ENCODE measurements at places on chromosomes 12 and 14.
A peak's percentile ranks its signal among the peaks of the same experiment; 100 is the strongest.

DNA sequence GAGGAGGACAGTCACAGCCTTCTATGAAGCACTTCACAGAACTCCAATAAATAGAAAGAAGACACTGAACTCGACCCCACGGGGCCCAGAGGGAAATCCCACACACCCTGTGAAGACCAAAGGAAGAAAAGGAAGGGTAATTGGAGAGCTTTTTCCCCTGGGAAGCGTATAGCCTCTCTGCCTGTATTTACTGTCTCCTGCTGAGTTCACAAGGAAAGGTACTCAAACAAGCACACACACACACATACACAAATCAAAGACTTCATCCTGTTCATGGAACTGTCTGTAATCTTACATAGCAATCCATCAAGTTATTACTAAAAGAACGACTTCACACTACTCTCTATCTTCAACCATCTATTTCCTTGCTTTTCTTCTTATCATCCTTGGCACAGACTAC lies 15.3 kb downstream of the FOXN3 start:
- DNase-seq = no peak
- no peak overlapping the region for H3K4me3 ChIP-seq
- H3K36me3 ChIP-seq = no peaks in the 10 kb centered on the region
- no peaks in the 10 kb centered on the region for H3K27me3 ChIP-seq

GRCh38 chr14:30874999-30875787 lies 834 bp downstream of the COCH start:
- peak overlapping the region; percentile 27 for H3K27ac ChIP-seq
- no peaks in the 10 kb centered on the region for H3K36me3 ChIP-seq
- no peak for DNase-seq
- H3K4me1 ChIP-seq = no peaks in the 10 kb centered on the region
- no peaks in the 10 kb centered on the region for H3K27me3 ChIP-seq

DNA sequence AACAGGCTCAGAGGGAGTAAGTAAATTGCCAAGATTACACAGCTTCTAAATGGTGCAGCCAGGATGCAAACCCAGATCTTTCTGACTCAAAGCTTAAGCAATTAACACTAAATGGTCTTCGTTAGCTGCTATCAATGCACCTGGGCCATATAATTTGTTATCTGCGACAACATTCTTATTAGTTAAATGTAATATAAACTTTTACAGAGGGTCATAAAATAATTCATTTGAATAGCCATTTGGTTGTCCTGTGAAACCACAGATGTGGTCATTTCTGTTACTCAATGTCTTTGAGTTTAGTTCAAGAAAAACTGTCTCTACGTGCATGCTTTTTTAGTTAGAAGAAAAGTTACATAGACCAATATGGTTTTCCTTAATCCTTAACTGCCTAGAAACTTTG lies 22.1 kb upstream of the NAP1L1 start:
- peaks cover 4% of the 10 kb centered on the region for H3K4me1 ChIP-seq
- H3K4me3 ChIP-seq = no peak overlapping the region
- no peaks in the 10 kb centered on the region for H3K27me3 ChIP-seq
- no peak for DNase-seq
- no peak overlapping the region for H3K27ac ChIP-seq

DNA sequence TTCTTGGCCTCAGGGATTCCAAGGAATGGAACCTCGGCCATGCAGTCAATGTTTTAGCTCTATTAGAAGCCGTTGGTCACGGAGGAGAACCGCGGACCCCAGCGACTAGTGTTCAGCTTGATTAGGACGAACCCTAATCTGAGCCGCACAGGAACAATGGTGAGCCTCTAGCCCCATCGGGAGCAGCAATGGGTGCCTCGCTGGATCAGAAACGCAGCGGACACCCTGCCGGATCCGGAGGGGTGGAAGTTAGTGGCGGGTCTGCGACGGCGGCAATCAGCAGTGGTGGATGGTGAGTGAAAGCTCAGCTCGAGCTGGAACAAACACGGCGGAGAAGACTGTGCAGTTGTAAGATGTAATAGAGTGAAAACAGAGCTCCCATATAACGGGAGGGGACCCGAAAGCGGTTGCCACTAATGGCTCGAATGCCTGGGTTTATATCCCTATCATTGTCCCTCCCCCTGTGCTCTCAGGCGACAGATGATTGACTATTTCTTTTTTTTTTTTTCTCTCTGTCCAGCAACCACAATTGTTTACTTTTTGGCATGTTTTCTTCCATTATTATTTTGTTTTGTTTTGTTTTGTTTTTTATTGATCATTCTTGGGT lies 127.7 kb downstream of the ZNF664 start:
- no peak overlapping the region for H3K27ac ChIP-seq
- peaks cover 16% of the 10 kb centered on the region for H3K27me3 ChIP-seq
- H3K4me1 ChIP-seq = no peaks in the 10 kb centered on the region
- DNase-seq = no peak
- H3K4me3 ChIP-seq = no peak overlapping the region
- H3K36me3 ChIP-seq = no peaks in the 10 kb centered on the region

DNA sequence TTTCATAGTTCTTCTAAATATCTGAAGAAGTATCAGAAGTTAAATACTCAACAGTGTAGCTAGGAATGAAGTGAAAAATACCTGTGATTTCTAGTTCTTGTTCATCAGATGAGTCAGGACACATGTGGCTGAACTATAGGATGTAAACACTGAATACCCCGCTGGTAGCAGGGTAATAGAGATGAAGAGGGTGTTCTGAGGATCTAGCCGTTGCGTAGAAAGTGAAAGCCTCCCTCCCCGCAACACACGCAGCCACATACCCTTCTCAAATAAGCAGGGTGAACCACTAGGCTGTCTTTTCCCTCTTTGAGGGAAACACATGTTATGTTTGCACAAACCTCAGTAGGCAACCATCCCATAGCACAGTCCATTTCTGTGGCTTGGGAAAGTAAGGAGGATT lies 16.4 kb upstream of the RNASE12 start:
- H3K27me3 ChIP-seq = no peaks in the 10 kb centered on the region
- DNase-seq = no peak
- no peak overlapping the region for H3K4me3 ChIP-seq
- peaks cover 1% of the 10 kb centered on the region for H3K4me1 ChIP-seq

DNA sequence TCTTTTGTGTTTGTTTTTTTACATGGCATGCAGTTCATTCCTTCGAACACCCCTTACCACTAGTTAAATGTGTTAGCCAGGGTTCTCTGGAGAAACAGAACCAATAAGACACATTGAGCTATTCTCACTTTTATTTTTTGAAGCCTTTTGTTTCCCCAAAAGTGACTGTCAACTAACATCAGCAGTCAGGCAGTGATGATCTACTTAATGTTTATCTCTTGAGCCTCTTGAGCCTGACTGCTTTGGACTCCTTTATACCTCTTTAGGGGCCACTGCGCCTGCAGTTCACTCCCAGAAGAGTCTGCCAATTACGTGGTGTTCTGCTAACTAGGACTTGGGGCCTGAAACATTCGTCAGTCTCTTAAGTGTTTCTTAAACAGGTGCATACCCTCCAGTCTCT lies 163.7 kb upstream of the FLRT2 start:
- H3K27me3 ChIP-seq = no peaks in the 10 kb centered on the region
- no peak overlapping the region for H3K4me3 ChIP-seq
- DNase-seq = no peak
- H3K36me3 ChIP-seq = no peaks in the 10 kb centered on the region

GRCh38 chr12:15404485-15404884 lies 82.2 kb downstream of the PTPRO start:
- no peak for DNase-seq
- H3K36me3 ChIP-seq = no peaks in the 10 kb centered on the region
- H3K27ac ChIP-seq = no peak overlapping the region
- H3K27me3 ChIP-seq = peaks cover 19% of the 10 kb centered on the region
- H3K4me1 ChIP-seq = no peaks in the 10 kb centered on the region
- H3K4me3 ChIP-seq = no peak overlapping the region

DNA sequence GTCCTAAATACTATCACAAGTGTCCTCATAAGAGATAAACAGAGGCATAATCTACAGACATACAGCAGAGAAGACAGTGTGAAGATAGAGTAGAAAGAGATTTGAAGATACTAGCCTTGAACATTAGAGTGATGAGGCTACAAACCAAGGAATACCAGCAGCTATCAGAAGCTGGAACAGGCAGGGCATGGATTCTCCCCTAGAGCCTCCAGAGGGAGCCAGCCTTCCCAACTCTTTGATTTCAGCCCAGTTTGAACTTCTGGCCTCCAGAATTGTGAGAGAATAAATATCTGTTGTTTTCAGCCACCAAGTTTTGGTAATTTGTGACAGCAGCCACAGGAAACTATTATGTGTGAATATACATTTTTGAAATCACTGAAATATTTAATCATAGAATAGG lies 47.2 kb downstream of the CCDC91 start:
- H3K4me1 ChIP-seq = no peaks in the 10 kb centered on the region
- H3K4me3 ChIP-seq = no peak overlapping the region
- H3K36me3 ChIP-seq = no peaks in the 10 kb centered on the region

- peak; percentile 50 for DNase-seq
- peak overlapping the region; percentile 72 for H3K4me3 ChIP-seq
- peak overlapping the region; percentile 93 for H3K27ac ChIP-seq
- H3K4me1 ChIP-seq = peaks cover 2% of the 10 kb centered on the region
- H3K27me3 ChIP-seq = no peaks in the 10 kb centered on the region
Measured at GRCh38 chr12:93571365-93571924, 1.0 kb upstream of the SOCS2 start.
